ENCODE measurements at places on chromosomes 11 and 22.

DNA sequence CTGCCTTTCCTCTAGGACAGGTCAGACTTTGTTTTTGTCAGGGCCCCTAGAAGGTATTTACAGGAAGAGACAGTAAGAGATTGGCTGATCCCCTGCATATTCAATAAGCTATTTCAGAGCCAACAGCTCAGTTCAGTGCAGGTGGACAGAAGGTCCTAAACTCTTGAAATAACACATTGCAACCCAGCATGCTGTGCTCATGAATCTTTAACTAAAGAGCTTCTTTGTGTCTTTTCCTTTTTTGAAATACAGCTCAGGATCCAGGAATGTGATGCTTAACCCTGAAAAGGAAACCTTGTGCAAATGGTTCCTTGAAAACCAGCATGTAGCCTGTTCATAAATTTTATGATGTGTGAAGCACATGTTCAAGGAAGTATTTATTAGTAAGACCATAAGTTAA, 43.9 kb downstream of the BBOX1 start:
- DNase-seq = peak; percentile 57

- peak; percentile 51 for DNase-seq
Observed at GRCh38 chr11:123111465-123111864, 49.5 kb upstream of the HSPA8 start.

DNA sequence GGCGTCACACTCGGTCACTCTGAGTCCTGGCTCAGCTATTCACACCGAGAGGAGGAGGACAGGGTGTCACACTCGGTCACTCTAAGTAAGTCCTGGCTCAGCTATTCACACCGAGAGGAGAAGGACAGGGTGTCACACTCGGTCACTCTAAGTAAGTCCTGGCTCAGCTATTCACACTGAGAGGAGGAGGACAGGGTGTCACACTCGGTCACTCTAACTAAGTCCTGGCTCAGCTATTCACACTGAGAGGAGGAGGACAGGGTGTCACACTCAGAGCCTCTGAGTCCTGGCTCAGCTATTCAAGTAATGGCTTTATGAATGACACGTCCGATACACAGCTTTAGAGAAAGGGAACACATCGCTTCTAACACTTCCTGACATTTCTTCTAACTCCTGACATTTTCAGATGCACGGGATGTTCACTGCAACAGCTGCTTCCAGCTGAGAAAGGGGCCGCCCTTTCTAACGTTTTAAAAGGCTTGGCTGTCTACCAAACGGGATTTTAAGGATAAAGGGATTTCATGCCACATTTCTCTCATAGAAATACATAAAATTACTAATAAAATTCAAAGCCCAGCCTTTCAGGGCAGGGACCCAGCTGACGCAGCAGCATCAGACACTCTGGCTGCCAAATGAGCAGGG, 28.1 kb downstream of the DRD4 start:
- no peak for DNase-seq

- no peak for DNase-seq
Observed at GRCh38 chr11:69928121-69928520, 108.9 kb upstream of the FGF3 start.

DNA sequence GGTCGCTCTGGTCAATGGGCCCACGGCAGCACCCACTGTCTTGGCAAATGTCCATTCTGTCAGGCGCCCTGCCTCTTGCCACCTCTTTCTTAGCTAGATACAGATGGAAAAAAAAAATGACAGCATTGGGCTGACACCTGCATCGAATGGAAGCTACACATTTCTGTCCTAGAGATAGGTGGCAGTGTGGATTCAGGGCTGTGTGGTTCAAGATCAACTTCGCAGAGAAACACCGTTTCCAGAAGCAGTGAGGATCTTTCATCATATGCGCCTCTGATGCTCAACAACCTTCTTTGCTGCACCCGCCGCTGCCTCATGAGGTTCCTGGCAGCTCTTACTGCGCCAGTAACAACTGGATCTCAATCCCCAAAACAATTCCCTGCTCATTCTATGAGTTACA, 236.3 kb downstream of the KIRREL3 start:
- no peak for DNase-seq

- no peak for DNase-seq
Observed at GRCh38 chr11:73230931-73231330, 12.8 kb downstream of the P2RY2 start.

DNA sequence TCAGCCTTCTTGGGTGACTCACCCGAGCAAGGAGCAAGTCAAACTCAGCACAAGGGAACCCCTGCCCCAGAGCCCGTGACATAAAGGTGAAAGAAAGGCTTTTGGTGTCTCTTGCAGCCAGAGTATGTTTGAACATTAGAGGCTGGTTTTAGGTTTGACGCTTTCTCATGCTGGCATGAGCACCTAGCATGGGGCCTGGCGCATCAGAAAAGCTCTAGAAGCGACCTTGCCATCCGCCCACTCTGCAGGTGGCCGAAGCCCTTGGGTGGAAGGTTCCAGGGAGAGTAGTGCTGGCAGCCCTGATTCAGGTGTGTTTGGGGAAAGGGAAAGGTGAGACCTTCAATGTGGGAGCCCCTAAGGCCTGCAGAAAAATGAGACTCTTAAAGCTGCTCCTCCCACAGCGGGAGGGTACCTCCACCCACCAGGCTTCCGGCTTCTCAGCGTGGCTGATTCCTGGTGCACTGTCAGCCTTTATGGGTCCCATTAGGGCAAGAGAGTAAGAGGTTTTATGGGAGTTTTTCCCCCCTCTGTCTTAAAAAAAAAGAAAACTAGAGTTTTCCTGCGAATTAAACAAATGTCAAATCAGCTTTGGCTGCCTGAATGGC, 88.4 kb downstream of the GRIK4 start:
- DNase-seq = no peak

GRCh38 chr11:19604679-19605375, 107.8 kb upstream of the NAV2 start:
- no peak for DNase-seq
